IPS DF 19.7 (cell line): ENCODE measurements at places on chromosomes 13 and 19.

GRCh38 chr19:18464646-18465045 is 26.7 kb upstream of the ISYNA1 start:
- no peak for DNase-seq

DNA sequence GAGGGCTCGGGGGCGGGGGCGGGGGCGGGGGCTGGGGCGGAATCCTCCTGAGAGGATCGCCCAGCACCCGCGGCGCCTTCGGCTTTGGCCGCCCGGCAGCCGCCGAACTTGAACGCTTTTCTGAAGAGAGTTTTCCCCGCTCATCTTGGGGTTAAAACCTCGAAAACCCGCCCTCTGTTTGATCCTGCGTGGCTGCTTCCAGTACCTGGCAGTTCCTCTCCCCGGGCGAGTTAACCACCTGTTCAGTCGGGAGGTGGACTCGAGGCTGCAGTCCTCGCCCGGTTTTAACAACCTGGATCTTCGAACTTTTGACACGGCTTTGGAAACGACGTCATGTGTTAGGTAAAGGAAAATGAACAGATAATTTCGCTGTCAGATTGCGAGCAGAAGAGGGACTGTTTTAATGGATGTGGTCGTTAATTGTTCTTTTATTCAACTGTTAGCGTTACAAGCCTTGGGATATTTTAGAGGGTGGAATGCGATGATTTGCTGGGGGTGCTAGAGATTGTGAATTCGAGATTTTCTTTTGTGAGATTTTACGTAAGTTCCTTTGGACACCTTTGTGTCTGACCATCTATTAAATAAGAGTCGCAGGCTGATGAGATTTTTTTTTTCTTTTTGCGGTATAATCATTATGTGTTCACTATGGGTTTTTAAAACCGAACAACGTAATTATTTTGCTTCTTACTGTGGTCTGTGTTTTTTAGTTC is 1.0 kb downstream of the FNDC3A start:
- no peak for DNase-seq

- DNase-seq, result no peak
These were observed 550.2 kb upstream of the MIR17HG start for GRCh38 chr13:90797335-90797734.

GRCh38 chr13:110507678-110508381 is 53.7 kb downstream of the RAB20 start:
- no peak for DNase-seq

DNA sequence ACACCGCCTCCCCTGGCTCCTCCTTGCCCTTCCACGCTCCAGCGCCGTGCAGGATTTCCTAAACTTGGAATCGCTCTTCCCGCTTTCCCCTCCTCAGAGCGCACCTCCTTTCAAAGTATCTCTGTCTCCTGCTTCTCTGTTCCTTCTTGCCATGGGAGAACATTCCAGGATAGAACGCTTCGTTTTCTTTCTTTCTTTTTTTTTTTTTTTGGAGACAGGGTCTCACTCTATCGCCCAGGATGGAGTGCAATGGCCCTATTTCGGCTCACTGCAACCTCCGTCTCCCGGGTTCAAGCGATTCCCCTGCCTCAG is 574 bp upstream of the XPO4 start:
- DNase-seq, result no peak

DNA sequence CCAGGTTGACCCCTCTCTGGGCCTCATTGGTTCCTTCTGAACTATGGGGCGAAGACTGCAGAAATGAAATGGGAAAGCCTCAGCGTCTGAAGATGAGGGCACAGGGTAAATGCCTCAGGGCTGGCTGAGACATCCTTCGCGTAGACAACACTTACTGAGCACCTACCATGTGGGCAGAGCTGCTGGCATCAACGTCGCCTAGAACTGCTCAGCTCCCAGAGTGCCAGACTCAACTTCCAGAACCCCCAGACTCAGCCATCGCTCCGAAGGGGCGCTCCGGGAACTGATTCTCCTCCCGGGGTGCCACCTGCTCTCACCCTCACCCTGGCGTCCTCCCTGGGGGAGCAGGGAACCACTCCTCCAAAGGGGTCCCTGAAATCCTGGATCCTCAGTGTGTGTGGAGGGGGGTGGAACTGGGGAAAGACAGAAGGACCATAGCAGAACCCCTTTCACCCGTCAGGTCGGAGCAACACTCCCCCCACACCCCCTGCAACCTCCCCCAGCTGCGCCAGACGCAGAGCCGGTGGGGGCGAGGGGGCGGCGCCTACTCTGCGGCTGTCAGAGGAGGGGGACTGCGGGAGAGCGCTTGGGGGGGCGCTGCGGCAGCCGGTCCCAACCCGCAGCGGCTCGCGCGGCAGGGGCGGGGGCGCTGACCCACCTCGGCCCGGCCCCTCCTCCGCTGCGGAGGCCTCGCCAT is 8.2 kb upstream of the NFIC start:
- DNase-seq, result no peak

GRCh38 chr13:44795176-44795575 is 194.1 kb downstream of the NUFIP1 start:
- no peak for DNase-seq

DNA sequence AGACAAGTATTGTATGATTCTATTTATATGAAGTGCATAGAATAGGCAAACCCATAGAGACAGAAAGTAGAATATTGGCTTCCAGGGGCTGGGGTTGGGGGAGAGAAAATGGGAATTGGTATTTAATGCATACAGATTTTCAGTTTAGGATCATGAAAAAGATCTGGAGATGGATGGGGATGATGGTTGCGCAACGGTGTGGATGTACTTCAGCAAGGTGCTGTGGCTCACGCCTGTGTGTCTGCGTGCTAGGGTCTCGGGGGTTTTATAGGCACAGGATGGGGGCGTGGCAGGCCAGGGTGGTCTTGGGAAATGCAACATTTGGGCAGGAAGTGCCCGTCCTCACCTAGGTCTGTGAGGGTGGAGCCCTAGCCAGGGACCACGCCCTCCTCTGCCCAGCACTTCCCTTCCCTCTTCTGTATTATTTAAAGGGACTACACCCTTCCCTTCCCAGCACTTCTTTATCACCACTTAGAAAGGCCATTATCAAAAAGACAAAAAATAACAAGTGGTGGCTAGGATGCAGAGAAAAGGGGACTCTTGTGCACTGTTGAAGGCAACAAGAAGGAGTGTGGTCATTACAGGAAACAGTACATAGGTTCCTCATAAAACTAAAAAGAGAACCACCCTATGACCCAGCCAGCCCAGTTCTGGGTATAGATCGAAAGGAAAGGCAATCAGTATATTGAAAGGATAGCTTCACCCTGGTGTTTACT is 29.0 kb downstream of the LILRB4 start:
- no peak for DNase-seq

DNA sequence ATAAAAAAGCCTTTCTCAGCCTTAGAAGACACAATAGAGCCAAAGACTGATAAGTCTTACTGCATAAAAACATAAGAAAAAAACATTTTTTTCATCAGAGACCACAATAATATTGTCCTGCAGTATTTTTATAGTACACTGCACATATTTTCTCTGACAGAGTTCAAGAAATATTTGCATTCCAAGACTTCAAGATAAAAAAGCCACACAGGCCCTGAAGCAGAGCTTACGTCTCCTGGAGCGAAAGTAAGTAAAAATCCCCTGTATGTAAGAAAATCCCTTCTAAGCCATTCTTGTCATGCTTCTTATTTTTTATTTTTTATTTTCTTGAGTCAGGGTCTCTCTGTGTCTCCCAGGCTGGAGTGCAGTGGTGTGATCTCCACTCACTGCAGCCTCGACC is 755.9 kb downstream of the LIG4 start:
- DNase-seq, result no peak

GRCh38 chr19:52689843-52690368 is 44.9 kb downstream of the ZNF611 start:
- no peak for DNase-seq

DNA sequence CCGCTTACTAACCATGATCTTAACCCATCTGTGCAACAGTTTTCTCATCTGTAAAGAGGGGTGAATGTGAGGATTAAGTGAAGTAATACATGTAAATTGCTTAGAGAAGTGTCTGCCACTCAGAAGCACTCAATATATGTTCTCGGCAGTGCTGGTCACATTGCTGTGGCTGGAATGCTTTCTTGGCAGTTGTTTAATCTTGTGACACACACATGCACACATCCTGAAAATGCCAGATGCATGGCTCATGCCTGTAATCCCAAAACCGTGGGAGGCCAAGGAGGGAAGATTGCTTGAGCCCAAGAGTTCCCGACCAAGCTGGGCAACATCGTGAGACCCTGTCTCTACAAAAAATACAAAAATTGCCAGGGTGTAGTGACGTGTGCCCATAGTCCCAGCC is 4.9 kb upstream of the DMKN start:
- DNase-seq, result no peak

- no peak for DNase-seq
These were observed 280.3 kb upstream of the KLF12 start for GRCh38 chr13:74414458-74414857.

DNA sequence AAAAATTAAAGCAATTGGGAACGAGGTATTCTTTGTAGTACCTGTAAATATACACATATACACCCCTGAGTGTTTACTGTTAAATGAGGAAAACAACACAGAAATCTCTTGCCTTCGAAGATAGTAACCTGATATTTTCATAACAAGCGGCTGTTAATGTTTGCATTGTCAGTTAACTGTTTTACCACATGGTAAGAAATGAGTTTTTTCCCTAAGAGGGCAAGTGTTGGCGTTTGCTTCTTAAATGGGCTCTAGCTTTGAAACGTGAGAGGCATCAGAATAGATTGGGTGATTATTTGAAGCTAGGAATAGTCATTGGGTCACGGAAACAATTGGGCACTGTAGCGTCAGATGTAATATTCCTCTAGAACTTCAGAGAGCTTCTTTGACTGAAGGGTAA is 22.0 kb upstream of the UPF3A start:
- DNase-seq, result no peak

DNA sequence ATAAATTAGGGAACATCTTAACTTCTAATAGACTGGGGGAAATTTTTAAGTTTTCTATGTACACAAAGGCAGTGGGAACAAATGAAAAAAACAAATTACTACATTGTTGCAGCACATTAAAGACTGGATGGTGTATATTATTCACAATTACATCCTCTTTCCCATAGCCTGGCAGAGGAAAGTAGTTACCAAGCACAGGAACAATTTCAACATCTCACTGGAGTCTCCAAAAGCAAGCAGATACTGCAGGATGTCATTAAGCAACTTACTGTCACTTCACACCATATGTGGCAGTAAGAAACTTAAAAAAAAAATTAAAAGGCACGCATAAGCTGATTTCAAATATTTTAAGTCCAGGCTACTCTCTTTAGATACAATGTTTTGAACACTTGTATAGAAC is 6.4 kb upstream of the EFNB2 start:
- DNase-seq, result no peak

- no peak for DNase-seq
These were observed 529 bp downstream of the ZNF836 start for GRCh38 chr19:52170863-52171320.

DNA sequence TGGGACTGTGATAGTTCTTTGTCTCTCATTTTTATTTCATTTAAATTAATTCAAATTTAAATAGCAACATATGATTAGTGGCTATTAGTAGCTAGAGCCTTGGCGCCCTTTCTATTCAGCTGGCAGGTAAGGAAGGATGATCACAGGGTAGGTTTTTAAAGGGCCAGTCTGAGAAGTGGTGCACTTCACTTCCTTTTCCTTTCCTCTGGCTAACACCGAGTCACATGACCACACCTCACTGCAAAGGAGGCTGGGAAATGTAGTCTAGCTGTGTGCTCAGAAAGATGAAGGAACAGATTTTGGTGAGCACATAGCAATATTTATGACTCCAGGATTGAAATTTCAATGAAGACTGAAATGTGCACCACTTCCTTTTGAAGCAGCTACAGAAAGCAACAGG is 128.7 kb downstream of the TSHZ3 start:
- peak; percentile 50 for DNase-seq

DNA sequence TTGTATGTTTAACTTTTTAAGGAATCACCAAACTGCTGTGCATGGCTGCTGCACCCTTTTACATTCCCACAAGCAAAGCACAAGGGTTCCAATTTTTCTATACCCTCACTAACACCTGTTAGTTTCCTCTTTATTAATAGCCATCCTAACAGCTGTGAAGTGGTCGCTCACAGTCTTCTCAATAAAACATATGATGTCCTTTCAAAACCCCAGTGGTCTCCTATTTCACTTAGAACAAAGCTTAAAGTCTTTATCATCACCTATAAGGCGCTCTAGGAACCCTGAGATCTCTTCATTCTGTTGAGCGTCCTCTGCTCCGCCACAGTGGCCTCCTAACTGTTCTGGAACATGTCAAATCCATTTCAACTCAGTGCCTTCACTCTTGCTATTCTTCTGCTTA is 400.5 kb downstream of the KLF12 start:
- no peak for DNase-seq

DNA sequence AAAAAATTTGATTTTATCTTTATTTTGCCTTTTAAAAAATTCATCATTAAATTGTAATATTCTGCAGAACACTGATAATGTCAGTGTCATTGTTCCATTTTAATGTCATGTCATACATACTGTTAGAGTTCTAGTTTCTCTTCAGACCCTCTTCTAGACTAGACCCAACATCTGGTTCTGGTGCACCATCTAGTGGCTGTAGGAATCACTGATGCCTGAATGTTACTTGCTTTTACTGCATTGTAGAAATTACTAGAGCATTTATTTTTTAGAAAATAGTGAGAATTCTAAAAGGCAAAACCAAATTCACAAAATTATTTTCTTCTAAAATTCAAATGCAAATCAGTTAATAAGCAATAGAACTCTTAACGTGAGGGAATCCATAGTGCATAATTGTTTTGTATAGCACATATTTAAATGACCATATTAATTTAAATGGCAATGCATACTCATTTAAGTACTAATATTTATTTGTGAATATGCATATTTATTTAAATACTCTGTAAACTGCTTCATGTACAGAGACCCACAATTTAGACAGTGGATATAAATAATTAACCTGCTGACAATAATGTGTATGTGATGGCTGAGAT is 425.7 kb downstream of the KLF12 start:
- DNase-seq, result no peak

DNA sequence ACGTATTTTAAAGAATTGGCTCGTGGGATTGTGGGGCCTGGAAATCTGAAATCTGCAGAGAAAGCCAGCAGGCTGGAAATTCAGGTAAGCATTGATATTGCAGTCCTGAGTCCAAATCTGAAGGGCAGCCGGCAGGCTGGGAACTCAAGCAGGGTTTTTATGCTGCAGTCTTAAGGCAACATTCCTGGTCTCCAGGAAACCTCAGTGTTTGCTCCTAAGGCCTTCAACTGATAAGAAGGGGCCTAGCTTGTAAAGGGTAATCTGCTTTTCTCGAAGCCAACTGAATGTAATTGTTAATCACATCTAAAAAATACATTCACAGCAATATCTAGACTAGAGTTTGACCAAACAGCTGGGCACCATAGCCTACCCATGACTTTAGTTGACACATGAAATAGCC is 154.4 kb downstream of the EFNB2 start:
- DNase-seq, result no peak

DNA sequence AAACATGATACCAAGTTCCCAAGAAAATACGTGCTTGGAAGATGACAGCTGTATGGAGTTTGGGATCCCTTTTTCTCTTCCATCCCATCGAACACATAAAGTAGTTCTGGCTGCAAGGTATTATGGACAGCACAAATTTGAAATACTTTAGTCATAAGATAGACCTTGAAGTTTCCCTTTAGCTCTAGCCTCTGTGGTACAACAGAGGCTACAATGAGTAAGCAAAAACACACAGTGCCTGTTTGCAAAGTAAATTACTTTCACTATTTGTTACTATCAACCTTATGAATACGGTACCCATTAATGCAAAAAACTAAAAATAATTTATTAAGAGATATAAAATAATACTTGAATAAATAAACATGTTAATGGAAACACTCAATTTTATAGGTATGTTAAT is 21.0 kb upstream of the LRCH1 start:
- DNase-seq, result no peak

- DNase-seq, result no peak
These were observed 385.8 kb downstream of the KCNRG start for GRCh38 chr13:50401049-50401505.

- no peak for DNase-seq
These were observed 421 bp upstream of the KLF5 start for GRCh38 chr13:73058432-73058735.
